Stimulated activated CD8-positive, alpha-beta memory T cell treated with anti-CD3 and anti-CD28 coated beads, Interleukin-12 subunit alpha, Interleukin-12 subunit beta, amount 100 ng/mL, for 1 hour (primary cell): ENCODE measurements at places on chromosomes 11 and 22.

GRCh38 chr11:61267437-61267841 is 26.5 kb downstream of the PGA5 start:
- DNase-seq, result no peak

GRCh38 chr22:29461263-29461662 is 18.8 kb upstream of the NEFH start:
- DNase-seq, result no peak

- no peak for DNase-seq
Measured at GRCh38 chr11:2314136-2314524, 12.3 kb downstream of the TSPAN32 start.

GRCh38 chr11:20197881-20198280 is 37.6 kb upstream of the DBX1 start:
- no peak for DNase-seq

DNA sequence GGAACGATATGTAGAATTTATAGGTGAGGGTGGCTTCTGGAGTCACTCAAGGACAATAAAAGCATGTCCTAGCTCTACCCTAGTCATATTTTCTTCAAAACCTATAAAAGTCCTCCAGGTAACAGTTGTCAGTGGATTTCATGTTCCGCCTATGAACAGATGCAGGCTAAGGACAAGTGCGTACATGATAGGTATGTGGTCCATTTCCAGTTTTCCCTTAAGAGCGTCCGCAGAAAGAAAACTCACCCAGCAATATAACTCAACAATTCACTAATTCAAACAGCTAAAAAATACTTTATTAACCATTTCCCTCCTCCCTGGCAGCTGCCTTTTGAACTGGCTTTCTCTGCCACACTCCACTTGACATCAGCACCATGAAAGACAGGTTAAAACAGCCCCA is 50.2 kb upstream of the CCDC34 start:
- DNase-seq, result no peak

DNA sequence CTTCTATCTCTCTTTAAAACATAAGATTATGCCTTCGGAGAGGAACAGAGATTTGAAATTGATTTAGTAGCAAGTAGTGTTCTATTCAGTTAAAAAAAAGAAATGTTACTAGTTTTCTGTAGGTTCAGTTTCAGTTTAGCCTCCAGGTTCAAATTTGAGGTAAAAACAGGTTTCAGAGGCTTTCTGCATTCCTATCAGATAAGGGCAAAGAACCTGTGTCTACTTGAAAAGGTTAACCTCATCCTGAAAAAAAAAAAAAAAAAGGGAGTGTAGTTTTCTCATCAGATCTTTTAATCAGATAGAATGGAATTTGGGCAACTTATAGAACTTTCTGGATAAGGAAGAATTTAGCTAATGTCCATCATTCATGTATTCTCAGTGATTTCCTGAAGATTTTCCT is 12.1 kb downstream of the C11orf97 start:
- DNase-seq, result no peak

DNA sequence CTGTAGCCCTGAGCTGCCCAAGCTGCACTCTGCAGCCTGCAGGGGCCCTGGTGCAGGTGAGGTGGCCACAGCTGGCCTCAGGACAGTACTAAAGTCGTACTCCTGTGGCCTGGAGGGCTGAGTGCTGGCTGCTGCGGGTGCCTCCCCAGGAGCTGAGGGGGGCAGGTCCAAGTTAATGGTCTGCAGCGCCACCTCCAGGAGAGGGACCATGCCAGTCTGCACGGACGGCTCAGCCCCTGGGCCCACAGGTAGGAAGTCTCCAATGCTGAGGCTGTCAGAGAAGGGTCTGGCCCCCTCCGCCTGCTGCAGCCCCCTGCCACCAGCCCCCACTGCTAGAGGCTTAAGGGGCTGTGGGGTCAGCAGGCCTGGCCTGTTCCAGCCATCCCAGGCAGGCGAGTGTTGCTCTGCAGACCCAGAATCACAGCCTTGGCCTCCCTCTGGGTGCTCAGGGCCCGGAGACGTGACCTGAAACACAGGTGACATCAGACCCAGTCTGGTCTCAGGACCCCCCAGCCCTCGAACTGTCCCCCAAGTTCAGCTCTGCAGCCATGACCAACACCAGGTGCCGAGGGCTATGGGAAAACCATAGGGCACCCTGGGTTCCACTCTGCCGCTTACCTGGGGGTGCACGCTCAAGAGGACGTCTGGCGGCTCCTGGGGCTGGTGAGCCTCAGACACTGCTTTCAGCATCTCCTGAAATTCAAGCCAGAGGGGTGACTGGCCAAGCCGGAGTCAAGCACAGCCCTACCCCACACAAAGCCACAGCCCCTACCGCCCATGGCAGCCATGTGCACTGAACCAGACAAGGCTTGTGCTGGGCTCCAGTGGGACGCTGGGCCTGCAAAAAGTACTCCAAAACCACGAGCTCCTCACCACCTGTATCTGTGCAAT is 20.8 kb downstream of the SELENOO start:
- no peak for DNase-seq

- DNase-seq, result no peak
Measured at GRCh38 chr22:19722178-19722981, 959 bp upstream of the GP1BB start.

GRCh38 chr11:82229341-82229740 is 504.3 kb downstream of the FAM181B start:
- DNase-seq, result no peak

DNA sequence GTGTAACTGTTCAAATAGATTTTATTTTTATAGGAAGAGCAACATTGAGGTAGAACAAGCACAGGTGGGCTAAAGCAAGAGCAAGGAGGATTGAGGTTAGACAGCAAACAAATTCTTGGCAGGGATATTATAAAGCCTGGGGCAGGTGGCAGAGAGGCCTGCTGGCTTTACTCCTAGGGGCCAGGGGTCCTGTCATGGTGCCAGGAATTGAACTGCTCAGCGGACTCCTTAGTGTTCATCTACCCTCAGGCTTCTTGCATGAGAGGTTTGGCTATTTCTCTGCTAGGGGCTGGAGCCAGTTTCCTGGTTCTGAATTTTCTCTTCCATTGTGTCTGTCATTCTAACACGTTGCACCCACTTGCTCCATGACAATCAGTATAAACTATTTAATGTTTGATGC is 217.2 kb upstream of the NCAM1 start:
- no peak for DNase-seq

DNA sequence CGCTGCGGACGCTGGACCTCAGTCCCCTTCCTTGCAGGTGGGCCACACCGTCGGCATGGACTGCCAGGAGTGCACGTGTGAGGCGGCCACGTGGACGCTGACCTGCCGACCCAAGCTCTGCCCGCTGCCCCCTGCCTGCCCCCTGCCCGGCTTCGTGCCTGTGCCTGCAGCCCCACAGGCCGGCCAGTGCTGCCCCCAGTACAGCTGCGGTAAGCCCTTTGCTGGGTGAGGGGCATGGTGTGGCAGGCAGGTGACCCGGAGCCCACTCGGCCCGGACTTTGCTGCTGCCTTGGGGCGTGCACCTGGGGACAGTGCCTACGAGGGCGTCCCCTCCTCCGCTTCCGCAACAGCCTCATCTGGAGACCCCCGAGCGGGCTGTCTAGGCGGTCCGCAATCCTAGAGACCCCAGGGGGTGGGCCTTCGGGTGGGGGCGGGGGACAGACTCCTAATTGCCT is 25.4 kb upstream of the MUC5B start:
- no peak for DNase-seq

- no peak for DNase-seq
Measured at GRCh38 chr11:33507356-33507755, 193.3 kb downstream of the C11orf91 start.

GRCh38 chr11:108144615-108145014 is 23.2 kb downstream of the ACAT1 start:
- no peak for DNase-seq

DNA sequence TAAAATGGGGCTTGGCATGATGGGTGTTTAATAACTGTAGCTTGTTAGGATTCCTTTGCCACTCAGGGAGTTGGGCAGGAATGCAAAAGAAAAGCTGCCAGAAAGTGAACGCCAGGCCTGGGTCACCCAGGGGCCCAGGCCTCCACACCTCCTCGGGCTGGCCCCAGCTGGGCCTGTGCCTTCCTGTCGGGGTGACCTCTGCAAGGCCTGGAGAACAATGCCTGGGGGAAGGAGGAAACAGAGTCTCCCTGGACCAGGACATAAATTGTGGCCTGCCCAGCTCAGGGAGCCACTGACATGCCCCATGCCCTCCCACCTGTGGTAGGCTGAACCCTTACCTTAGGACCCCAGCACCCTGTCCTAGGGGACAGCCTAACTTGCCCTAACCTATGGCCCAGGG is 21.9 kb downstream of the MN1 start:
- no peak for DNase-seq

GRCh38 chr22:42915980-42916765 is 59.1 kb upstream of the ARFGAP3 start:
- no peak for DNase-seq

DNA sequence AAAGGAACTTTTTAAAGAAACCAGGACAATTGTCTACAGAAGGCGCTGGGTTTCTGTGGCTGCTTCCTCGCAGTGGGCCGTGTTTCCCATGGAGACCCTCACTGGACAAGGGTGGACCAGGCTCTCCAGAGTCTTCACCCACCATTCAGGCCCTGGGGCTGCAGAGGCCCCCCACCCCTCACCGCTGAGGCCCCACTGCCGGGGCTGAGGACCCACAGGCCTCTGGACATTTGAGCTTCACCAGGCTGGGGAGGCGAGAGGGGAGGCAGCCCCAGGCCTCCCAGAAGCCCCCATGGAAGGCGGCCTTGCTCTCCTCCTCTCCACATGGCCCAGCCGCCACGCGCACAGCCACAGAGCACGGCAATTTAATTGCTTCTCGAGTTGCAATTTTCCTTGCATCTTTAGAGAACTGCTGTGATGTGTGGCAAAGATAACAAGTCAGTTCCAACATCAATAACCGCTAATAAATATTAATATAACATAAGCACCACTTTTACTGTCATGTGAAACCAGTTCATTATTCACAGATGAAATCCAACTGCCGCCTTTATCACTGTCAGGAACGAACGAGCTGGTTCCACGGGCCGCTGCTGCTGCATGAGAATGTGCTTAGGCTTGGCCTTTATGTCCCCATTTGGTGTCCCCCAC is 81.0 kb downstream of the PHF21B start:
- no peak for DNase-seq

- no peak for DNase-seq
Measured at GRCh38 chr11:100719809-100720221, 32.7 kb downstream of the ARHGAP42 start.

DNA sequence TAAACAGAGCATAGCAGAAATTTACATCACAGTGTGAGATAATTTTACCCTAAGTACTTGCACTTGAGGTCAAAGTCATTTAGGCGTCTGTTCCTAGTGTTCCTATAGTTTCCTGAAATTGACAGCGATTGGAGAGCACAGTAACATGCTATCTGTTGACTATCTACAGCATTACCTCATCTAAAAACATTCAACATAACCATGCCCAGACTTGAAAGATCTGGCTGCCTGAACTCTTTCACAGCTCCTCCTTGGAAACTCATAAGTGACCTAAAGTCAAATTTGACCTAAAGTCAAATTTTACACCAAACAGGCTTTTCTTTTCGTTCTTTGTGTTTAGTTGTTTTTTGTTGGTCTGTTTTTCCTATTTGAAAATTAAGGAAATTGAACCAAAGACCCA is 233.8 kb upstream of the UBASH3B start:
- no peak for DNase-seq

GRCh38 chr11:33891714-33892327 is at the start of gene LMO2:
Gene LMO2, minus strand, starts transcription at chr11:33892076. Its CDS starts 22,360 bp downstream, at chr11:33869716.
- no peak for DNase-seq

DNA sequence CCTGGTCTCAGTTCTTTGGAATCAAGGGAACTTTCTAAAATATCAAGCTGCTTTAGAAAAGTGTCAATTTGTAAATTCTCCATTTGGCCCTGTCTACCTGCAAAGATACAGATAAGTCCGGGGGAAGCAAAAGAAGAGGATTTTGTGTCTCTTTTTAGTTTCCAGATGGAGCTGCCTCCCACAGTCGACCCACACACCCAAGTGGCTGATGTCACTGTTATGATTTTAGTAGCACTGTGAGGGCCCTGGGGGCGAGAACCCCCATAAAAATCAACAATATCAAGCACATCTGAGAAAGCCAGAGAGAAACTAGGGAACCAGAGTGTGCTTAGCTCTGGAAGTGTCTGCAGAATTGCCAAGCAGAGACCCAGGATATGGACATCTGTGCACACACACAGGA is 212.7 kb downstream of the LARGE1 start:
- DNase-seq, result no peak

DNA sequence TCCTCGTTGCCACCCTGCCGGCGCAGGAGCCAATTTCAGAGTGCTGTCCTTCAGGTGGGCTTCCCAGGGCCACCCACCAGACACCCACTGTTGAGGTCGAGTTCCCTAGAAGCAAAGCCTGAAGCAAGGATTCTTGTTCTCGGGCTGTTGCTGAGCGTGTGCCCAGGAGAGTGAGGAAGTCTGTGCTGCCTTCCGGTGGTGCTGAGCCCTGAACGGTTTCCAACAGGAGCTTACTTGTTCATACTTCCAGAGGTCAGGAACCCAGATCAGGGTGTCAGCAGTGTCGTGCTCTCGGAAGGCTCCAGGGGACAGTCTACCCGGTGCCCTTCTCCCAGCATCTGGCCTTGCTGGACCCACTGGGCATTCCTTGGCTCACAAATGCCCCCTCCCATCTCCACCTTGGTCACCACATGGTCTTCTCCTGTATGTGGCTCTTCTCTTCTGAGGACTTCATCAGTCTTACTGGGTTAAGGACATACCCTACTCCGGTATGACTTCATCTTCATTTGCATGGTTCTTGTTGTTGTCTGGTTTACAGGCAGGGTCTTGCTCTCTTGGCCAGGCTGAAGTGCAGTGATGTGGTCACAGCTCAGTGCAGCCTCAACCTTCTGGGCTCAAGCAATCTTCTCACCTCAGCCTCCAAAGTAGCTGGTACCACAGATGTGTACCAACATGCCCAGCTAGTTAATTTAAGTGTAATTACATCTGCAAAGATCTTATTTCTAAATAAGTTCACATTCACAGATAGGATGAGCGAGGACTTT is 11.2 kb downstream of the SLC25A1 start:
- DNase-seq, result no peak

GRCh38 chr11:14259186-14259784 is 99.7 kb downstream of the RRAS2 start:
- DNase-seq, result no peak

- DNase-seq, result no peak
Measured at GRCh38 chr11:5065027-5065426, 4.3 kb upstream of the OR52E1 start.

- DNase-seq, result no peak
Measured at GRCh38 chr11:74905326-74905725, 43.6 kb downstream of the XRRA1 start.

DNA sequence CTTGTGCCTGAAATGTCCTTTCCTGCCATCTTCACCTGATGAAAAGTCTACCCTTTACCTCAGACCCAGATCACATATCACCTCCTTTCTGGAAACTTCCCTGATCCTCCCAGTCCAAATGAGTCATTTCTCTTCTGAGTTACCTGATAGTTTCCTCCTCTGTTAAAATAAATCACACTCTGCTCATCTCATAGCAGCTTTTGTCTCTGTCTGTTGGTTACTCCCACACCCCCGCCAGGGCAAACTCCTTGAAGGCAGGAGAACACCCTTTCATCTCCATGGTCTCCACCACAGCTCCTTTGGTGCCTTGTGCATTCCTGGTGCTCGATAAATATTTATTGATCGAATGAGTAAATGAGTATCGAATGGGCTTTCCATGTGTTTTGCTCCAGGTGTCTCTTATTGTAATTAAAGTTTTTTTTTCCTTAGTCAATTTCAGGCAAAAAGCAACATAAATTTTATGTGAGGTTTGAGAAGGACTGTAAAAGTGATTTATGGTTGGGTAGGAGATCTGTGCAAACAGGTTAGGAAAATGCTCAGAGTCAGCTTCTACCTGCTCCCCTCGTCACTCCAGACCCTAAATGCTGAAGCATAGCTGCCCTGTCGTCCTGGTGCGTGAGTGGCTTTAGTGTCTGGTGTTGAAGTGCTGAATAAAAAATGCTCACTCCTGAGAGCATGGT is 178.2 kb downstream of the GRIK4 start:
- no peak for DNase-seq
